ENCODE measurements at places on chromosomes 5 and 9.

DNA sequence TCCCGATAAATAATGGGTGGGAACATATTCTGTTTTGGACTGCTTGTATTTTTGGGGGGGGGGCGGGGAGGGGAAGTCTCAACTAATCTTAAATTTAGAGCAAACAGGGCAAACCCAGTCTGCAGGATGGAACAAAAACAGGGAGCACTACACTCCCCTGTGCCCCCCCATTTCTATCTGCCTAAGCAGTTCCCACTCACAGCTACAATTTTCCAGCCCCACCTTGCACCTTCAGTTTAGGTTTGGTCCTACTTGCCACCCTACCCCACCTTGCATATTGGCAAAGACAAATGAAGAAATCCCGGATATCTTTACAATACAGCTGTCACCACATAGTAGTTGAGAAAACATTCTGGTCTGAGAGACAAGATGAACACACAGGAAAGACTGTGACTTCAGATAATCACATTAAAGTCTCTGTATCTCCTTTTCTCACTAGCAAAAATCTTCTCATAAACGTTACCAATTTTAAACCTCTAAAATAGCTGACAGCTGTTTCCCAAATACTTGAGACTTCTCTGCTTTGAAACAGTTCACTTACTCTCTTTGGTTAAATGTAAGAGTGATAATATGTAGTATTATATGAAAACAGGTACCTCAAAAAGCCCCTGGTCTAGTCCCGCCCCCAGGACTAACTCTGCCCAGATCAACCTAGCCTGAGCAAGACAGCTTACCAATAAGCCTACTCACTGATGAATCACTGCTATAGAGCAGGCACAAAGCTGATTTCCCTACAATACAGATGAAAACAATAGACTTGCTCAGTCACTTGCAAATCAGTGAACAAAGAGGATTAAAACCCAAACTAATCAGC, 5.2 kb upstream of the RAPGEF6 start:
- DNase-seq: no peak

- no peak for DNase-seq
Measured at GRCh38 chr5:118069452-118069851, 918.9 kb downstream of the DTWD2 start.

DNA sequence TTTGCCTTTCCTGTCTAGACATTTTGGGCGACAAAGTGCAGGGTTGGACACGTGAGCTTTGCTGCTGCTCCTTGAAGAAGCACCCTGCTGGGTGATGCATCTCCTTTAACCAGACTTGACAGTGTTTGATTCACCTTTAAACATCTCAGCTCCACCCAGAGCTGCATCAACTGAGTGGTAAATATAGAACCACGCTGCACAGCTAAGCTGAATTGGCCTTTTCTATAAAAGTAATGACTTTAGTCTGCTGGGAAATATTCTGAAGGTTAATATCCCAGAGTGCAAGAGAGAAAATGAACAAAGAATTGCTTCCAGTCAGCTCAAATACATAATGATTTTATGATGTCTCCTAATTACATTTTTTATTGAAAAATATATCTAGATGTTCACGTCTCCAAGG, 264.3 kb upstream of the ADCY2 start:
- no peak for DNase-seq

GRCh38 chr9:89604729-89605464, at the start of gene GADD45G:
Gene GADD45G, plus strand, starts transcription at chr9:89605012. Its CDS starts 110 bp downstream, at chr9:89605122.
- DNase-seq: peak; percentile 95

DNA sequence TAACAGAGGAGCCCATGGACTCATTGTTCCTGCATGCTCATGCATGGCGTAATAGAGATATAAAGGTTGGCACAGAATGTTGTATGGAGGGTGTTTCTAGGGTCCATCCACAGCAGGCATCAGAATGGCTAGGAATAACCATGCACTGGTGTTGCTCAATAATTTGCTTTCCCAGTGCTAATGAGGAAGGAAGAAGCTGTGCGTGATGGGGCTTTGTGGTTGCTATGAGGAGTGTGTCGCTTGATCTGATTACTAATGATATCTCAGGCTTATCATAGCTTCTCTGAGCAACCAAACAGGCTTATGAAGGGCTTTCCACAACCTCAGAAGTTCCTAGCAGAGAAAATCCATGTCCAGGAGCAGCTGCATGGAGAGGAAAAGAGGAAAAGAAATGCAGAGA, 151.3 kb upstream of the TRPC7 start:
- no peak for DNase-seq

GRCh38 chr9:84139296-84140070, 158.9 kb downstream of the RMI1 start:
- no peak for DNase-seq

- DNase-seq: no peak
Measured at GRCh38 chr5:142327111-142327842, 2.5 kb upstream of the SPRY4 start.

GRCh38 chr9:121383715-121384114, 13.7 kb upstream of the STOM start:
- no peak for DNase-seq

DNA sequence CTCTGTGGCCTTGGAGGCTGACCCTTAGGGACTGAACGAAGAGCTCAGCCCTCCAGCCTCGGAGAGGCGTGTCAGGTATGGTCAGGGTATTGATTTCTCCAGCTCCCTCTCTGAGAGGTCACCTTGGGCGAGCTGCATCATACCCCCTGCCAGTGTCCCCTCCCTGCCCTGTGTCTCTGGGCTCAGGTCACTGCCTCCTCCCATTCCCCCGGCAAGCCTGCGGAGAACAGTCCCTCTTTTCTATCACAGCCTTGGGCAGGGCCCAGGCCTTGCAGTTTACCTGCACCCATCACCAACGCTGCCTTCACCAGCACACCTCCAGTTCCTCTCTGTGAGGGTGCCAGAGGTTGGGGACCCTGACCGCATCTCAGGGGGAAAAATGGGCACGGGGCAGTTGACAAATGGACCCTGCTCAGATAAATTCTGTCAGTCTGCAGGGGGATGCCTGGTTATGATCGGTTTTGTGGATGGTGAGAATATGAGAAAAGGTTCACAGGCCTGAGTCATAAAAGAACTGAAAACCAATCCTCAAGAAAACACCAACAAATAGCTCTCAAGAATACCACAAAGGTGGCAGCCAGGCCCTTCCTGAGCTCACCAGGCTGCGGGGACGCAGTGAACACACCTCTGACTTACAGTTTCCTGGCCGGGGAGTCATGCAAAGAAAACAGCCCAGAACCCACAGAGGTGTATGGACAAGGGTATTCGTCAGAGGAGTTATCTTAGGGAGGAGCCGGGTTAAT, 24.7 kb upstream of the RXRA start:
- peak; percentile 29 for DNase-seq

GRCh38 chr9:21030389-21031035, 928 bp downstream of the HACD4 start:
- no peak for DNase-seq

- no peak for DNase-seq
Measured at GRCh38 chr5:91072881-91073280, 310.2 kb downstream of the ARRDC3 start.

- DNase-seq: no peak
Measured at GRCh38 chr9:107024193-107024592, 161.2 kb downstream of the ZNF462 start.

- no peak for DNase-seq
Measured at GRCh38 chr5:79135790-79136553, 24.4 kb downstream of the BHMT start.

GRCh38 chr5:53575101-53575500, 14.7 kb downstream of the NDUFS4 start:
- DNase-seq: no peak

DNA sequence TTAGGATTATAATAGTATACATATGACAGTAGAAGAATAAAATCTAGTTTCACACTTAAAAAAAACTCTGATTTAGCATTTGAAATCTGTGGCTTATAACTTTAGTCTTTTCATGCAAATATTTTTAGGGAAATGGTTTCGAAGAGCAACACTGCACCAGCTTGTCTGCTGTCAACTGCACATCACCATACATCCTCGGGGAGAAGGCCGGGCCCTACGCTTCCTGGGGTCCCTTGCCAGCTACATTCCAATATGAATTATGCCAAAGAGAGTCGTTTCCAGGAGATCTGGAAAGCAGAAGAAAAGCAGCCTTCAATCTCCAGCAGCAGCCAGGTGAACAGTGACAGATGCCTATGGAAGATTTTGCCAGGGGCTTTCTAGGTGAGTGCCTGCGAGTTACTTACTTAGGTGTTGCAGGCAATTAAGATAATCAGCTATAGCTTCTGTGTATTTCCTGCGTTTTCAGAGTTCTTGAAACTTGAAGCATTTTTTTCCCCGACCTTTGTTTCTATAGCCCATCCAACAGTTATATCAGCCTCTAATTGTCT, 166.8 kb downstream of the TRPM3 start:
- DNase-seq: no peak

GRCh38 chr5:168786147-168786546, 207.0 kb upstream of the PANK3 start:
- no peak for DNase-seq

Measured in lower lobe of right lung (tissue), 2 donors.